Stimulated activated CD4-positive, alpha-beta T cell treated with anti-CD3 and anti-CD28 coated beads, Interleukin-2, amount 100 ng/mL, for 48 hours (primary cell): ENCODE measurements at places on chromosomes 1 and 21.

GRCh38 chr1:55593298-55593697 is 378.1 kb upstream of the USP24 start:
- no peak for DNase-seq

GRCh38 chr1:248733566-248733965 is 22.0 kb downstream of the LYPD8 start:
- no peak for DNase-seq

DNA sequence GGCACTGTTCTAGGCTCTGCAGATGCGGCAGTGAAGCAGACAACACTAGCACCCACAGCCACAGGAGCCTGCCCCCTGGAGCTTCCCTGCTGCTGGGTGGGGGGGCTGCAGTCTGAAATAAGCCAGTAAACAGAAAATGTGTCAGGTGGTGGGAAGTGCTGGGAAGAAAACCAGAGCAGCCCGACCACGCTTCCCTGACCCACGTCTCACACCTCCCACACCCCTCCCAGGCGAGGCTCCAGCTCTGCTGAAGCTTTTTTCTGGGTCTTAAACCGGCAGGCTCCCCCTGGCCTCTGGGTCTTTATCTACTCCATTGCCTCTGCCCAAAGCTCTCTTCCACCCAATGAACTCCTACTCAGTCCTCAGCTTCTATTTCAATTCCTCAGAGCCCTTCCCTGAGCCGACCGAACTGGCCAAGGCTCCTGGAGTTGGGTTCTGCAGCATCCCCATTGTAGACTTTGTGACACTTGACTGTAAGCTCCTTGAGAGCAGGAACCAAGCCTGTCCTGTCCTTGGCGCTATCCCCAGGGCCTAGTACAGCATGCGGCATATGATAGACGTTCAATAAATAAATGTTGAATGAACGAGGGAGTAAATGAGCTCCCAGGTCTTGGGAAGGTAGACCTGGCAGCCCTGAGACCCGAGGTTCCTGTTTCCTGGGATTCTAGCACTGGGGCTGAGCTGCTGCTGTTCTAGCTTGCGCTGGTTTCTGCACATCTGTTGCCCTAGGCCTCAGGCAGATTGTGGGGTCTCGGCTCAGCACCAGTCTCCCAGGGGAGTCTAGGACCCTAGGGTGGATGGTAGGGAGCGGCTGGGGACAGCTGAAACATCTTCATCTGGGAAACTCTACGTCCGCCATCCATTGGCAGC is 18.4 kb downstream of the MIIP start:
- DNase-seq: no peak

DNA sequence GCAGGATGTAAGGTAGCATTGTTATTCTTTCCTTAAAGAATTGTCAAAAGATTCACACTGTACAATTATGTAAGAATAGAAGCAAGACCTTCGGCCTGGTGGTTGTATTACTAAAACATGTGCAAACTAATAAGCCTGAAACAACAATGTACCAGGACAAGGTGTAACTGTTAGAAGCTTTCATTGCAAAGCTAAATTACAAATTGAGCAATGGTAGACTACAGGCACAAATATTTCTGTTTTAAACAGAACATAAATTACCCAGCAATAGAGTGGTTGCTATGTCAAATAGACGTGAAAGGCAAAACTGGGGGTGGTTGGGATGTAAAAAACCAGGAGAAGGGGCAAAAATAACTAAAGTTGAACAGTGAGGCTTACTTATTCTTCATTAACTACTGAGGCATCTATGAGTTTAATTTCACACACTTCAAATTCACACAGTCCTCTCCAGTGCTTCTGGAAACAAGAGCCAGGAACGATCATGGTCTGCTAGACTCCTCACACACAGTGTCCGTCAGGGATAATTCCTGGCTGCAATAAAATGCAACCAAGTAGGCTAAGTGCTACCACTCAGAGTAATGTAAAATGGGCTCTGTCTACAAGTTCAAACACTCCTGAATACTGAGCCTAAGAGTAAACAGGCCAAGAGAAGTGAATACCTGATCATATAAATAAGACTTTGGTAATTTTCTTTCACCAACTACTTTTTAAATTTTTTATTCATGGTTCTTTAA is 39.3 kb upstream of the C1orf198 start:
- no peak for DNase-seq

- DNase-seq: no peak
Measured at GRCh38 chr1:113391649-113392271, 1.4 kb downstream of the MAGI3 start.

DNA sequence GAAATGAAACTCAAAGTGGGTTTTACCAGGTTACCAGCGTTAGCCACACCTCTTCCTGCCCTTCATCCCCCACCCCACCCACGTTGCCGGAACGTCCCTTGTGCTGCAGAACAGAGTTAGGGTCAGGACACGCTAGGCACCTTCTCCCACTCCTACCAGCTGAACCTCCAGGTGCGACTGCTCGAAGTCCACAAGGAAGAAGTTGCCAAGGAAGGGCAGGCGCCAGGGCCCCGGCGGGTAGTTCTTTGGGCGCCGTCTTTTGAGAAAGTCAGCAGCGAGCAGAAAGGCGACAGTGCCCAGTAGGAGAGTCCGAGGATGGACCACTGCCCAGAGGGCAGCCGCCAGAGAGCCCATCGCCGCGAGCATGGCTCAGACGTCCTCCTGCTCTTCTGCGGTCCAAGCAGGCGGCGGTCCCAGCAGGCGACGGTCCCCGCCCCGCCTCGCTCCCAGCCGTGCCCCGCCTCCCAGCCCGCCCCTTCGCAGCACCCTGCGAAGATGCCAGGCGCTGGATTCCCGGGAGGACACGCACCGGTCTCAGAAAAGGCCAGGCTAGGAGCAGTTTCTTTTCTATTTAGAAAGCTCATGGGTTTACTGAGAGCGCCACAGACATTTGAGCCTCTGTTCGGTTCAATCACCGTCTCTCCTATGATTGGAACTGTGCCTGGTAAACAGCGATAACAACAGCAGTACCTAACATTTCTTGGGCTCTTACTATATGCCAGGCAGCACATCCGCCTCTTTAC is at the start of gene CYP2J2:
CYP2J2 (minus strand) TSS at position 393 of the 743 bp plus-strand sequence; CDS start at position 366, 27 bp downstream.
- peak; percentile 32 for DNase-seq

DNA sequence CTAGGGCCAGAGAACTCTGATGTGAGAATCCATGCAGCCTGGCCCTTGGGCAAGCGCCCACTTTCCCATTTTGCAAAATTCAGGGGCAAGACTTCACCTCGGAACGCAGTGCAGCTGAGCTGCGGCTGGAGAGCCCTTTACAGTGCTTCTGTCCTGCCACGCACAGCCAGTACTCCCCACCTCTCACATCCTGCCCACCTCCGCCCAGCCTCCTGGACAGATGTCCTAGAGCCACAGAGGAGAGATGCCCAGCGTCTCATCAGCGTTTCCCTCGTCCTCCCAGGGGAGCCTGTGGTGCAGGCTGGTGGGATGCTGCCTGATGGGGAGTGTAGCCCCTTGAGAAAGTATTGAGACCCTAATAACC is 29.6 kb downstream of the RUNX3 start:
- DNase-seq: no peak

DNA sequence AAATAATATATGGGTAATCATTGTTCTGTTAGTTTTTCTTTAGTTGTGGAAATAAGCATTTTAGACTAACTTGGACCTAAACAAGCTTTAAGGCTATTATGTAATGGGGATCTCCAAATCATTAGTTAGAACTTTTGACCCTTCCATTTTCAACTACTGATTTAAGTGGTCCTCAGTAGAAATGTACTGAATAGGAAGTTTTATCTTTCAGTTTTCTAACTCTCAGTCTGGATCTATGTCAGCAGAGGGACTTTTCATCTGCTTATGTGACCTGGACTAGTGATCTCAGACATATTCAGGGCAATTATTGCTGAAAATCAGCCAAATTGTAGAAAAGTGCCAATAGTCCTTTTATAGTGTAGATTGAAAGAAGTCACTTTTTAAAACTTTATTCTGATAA is 56.0 kb downstream of the SASS6 start:
- no peak for DNase-seq

GRCh38 chr21:36203603-36203889 is 46.9 kb downstream of the DOP1B start:
- peak; percentile 43 for DNase-seq

- no peak for DNase-seq
Measured at GRCh38 chr1:167538657-167539056, 14.9 kb downstream of the CREG1 start.

DNA sequence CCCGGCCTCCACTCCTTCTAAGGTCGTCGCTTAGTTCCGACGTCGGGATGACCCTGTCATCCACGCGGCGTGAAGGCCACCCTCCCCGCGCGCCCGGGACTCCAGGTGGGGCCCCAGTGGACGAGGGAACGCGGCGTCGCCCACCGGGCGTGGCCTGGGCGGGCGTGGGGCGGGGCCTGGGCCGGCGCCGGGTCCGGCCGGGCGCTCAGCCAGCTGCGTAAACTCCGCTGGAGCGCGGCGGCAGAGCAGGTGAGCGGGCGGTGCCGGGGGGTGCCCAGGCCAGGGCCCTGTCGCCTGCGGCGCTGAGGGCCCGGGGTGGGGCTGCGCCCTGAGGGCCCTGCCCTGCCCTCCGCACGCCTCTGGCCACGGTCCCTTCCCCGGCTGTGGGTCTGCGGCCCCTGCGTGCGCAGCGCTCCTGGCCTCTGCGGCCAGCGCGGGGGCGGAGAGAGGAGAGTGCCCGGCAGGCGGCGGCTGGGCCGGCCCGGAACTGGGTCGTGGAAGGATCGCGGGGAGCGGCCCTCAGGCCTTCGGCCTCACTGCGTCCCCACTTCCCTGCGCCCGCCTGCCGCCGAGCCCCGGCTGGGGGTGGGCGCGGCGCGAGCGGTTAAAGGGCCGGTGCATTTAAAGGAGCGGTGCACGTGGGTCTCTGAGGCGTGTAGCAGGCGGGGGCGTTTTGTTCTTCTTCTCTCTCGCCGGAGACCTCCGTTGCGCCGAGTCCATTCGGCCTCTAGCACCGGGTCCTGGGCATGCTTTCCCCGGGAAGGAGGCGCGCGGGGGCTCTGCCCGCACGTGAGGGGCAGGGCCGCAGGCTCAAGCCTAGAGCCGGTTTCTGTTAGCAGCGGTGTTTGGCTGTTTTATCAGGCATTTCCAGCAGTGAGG is at the start of gene PSEN2:
PSEN2 (plus strand) TSS at position 216 of the 879 bp plus-strand sequence. CDS start 11,292 bp downstream, outside the sequence.
- peak; percentile 56 for DNase-seq

GRCh38 chr1:154847891-154848290 is 22.2 kb downstream of the KCNN3 start:
- no peak for DNase-seq

DNA sequence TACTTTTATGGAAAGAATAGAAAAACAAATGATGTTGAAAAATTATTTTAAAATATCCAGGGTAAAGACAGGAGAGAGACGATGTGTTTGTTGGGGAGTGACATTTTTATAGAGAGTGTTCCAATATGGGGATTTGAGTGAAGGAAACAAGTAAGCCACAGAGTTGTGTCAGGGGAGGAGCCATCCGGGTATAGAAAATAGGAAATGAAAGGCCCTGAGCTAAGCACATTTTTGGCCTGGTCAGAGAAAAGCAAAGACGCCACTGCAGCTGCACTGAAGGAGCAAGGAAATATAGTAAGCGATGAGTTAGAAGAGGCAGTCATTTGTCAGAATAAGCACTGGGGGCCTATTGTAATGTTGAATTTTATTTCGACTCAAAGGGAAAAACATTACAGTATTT is 107.3 kb upstream of the ADGRL4 start:
- no peak for DNase-seq

DNA sequence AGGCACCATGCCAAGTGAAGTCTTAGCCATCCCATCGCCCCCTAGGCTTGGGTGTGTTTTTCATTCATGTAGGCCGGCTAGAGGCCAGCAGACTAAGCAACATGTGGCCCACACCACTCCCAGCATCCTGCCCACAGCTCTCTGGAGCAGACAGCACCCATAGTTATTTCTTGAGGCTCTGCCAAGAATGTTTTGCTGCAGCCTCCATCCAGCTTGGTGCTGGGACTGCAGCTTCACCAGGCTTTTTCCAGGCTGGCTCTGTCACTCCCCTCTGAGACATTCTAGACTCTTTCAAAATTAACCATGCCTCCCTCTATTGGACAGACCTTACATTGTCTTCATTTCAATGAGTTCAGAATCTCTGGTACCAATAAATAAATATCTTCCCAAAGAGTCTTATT is 104.2 kb downstream of the DUSP10 start:
- no peak for DNase-seq

DNA sequence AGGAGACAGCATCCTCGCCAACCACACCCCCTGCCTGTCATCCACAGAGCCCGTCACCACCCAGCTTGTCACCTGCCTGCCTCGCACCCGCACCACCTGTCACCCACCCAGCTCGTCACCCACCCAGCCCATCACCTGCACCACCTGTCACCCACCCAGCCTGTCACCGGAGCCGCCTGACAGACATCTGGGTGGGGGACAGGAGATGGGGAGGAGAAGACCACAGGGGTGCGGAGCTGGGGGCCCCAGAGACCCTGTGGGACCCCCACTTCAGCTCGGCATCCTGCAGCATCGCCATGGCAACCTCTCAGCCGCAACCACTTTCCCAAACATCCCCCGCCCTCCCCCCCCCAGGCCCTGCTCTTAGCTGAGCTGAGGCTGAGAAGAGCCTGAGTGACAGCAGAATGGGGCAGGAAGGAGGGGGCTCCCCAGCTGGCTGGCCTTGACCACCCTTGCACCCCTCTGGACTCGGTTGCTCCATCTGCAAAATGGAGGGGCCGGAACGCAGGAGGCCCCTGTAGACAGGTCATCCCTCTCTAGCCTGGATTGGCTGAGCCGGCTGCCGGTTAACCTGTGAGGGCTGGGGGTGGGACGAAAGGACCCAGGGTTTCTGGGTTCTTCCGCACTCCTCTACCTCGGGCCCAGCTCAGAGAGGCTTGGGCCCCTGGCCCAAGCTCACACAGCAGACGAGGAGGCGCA is 11.6 kb downstream of the AHDC1 start:
- no peak for DNase-seq

GRCh38 chr1:100266741-100267140 is 725 bp downstream of the RTCA start:
- no peak for DNase-seq

GRCh38 chr1:197908716-197909220 is 6.3 kb downstream of the C1orf53 start:
- DNase-seq: no peak

DNA sequence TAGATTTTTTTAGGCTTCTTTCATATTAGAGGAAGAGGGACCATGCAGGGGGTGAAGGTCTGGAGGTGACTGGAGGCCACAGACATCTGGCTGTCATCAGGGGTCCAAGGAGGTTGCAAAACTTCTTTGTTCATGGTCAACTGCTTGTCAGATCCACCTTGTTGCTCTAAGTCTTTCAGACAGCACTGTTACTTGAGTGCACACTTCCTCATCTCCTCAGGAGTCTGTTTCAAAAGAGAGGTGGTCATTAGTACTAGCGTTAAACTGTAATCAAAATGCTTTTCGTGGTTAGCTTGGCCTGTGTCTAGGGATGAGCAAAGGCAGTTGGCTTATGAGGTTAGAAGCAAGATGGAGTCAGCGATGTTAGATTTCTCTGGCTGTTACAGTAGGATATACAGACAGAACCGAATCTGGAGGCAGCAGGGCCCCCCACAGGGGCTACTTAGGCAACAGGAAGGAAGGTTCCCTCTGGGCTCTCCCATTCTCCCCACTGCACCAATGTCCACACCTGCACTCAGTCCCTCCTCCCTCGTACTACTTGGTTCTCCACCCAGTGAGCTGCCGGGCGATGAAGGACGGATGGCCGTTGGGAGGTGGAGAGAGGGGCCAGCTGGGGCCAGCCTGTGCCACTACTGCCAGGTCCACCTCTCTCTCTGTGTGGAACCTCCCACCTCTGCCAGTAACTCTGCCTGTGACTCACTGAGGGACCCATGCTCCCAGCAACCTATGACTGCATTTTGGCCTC is 57.2 kb downstream of the TOR1AIP2 start:
- no peak for DNase-seq
